Activated CD4-positive, alpha-beta T cell treated with anti-CD3 and anti-CD28 coated beads for 24 hours (primary cell): ENCODE measurements at places on chromosomes 3 and 15.

DNA sequence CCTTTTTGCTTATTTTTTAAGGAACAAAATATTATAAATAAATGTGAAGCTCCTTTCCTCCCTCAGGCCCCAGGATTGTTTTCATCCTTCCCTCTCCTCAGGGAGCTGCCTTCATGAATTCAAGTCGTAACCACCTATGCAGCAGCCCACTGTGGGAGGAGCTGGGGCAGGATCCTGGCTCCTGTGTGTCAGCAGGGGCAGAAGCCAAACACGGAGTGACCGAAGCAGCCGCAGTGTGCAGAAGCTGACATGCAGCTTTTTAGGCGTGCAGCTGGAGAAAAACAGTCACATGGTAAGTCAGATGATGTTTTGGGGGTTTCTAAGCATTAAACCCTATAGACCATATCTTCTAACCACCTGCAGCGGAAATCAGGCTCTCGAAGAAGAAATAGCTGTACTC, 231.3 kb downstream of the OCA2 start:
- DNase-seq: no peak

DNA sequence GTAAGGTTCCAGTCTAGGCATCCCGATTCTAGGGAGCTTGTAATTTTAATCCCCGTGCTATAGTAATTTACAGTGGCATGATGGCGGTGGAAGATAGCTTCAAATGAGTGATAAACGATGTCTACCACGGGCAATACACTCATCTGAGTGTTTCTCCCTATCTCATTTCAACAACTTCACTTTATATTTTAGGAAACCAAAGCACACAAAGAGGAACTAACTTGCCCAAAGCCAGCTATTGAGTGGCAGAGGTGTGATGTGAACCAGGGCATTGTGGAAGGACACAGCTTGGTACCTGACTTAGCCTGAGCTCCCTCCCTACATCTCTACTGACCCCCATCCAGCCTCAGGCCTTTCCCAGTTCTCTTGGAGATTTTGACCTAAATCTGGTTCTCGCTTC, 16.9 kb upstream of the FILIP1L start:
- DNase-seq: no peak

DNA sequence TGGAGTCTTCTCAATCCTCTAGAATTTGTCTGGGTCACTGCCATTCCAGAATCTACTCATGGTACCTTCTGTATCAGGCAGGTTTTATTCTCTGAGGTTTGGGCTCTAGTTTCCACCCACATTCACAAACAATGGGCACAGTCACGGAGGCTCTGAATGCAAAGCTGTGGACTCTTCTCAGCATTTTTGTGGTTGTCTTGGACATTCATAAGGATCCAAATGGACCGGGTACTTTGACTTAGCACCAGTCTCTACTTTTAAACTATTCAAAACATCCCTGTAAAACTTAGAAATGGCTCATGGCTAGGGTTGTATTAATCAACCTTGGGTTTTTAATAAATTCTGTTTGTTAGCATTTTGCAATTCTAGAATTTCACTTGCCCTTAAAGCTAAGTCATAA, 277.9 kb upstream of the THBS1 start:
- no peak for DNase-seq

- DNase-seq: no peak
Observed at GRCh38 chr3:179196098-179196497, 47.9 kb downstream of the PIK3CA start.

- DNase-seq: no peak
Observed at GRCh38 chr3:41525303-41526064, 326.2 kb downstream of the CTNNB1 start.

DNA sequence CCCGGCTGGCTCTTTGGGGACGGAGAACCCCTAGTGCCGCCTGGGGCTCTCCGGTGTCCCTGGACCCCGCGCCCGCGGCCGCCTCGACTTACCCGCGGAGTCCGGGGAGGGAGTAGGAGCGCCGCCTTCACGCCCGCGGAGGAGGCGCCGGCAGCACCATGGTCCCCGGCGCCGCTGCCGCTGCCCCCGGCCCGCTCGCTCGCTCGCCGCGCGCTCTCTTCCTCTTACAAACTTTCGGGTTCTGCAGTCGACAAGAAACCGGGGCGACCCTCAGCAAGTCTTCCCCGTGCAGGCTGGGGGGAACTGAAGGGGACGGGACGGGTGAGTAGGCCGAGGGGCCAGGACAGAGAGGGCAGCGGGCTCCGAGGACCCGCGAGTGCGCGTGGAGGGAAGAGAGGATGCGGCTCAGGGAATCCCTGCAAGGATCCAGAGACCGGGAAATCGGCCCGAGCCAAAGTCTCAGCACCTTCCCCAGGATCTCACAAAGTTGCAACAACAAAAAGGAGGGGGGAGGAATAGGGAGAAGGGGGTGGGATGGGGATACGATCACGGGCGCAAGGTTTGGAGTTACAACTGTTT, 2.0 kb downstream of the FOXP1 start:
- no peak for DNase-seq

DNA sequence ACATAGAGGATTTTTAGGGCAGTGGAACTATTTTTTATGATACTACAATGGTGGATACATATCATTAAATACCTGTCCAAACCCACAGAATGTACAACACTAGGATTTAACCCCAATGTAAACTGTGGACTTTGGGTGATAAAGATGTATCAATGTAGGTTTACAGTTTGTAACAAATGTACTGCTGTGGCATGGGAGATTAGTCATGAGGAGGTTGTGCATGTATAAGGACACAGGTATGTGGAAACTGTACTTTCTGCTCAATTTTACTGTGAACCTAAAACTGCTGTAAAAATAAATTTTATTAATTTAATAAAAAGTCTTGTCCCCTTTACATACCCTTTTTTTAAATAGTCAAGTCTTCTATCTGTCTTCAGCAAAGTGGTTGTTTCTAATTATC, 322.5 kb upstream of the EPHA3 start:
- DNase-seq: no peak

DNA sequence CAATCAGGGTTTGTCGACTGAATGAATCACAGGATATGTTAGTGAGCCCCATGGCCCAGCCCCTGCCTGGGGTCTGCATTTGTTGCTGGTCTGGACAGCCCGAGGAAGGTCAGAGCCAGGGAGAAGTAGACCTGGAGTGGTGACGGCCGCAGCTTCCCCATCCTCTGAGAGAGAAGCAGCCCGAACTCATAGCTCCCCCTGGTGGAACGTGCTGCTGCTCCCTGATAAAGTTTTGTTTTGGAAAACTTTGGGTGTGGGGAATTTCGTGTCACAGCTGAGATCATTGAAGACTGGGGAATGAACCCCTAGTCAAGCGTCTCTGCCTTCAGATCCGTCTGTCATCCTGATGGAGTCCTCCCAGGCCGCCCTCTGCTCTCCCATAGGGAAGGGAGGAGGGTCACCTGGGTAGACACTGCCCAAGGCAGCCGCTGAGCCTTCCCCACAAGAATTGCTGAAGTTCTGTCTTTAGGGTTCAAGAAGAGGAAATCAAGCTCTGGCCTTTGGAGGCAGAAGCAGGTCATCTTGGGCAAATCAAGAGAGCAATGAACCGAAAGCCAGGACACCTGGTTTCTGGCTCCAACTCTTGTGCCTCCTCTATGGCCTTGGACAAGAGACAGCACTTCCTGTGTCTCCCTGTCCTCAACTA, 60.5 kb downstream of the GLDN start:
- DNase-seq: no peak

DNA sequence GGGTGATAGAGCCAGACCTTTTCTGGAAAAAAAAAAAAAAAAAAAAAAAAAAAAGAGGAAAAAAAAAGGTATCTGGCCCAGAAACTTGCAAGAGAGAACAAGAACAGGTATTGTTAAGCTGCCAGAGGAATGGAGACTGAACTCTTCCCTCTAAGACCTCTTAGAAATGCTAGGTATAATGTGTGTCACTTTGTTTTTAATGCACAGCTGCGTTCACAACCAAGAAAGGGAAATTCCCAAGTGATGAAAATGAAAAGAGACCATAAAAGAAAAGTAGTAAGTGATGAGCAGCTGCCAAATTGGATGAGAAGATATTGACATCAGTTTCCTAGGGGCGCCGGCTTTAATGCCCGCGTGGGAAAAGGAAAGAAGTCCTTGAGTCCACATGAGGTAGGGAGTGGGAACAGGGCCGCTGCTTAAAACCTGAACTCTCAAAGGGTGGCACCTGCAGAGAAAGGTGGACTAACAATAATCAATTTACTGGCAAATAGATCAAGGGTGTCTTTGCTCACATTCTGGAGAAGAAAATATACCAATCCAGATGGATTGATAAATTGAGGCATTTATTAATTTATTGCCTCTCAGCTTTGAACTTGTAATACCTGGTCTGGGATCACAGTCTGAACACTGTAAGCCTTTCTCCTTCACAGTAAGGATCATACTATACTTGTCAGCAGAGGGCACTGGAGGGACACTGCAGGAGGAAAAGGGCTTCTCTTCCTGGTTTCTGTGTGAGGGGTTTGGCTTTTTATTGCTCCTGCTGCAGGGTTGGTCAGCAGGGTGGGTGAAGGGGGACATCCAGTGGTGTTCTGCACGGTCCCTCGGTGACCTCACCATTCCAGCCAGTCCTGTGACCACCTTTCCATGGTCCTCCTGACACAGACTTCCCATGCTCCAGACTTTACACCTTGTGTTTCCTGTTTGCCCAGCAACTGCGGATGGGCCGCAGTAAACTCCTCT, 131.6 kb downstream of the AQP9 start:
- DNase-seq: no peak

DNA sequence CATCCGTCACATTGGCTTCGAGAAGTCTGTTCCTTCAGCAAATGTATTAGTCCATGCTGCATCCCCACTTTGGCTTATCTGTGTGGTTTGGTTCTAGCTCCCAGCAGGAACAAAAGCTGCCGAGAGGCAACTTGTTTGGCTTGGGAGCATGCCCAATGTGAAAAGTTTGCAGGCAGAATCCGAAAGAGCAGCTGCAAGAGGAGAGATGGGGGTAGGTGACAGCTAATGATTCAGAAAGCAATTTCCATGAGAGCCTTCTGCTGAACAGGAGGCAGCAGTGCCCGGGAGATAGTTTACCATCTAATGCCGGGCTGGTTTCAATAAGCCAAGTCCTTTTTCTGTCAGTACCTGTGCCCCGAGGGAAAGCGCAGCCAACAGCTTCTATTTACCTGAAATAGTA, 60.2 kb downstream of the GRM7 start:
- no peak for DNase-seq

- no peak for DNase-seq
Observed at GRCh38 chr3:137852391-137852830, 88.3 kb downstream of the SOX14 start.

DNA sequence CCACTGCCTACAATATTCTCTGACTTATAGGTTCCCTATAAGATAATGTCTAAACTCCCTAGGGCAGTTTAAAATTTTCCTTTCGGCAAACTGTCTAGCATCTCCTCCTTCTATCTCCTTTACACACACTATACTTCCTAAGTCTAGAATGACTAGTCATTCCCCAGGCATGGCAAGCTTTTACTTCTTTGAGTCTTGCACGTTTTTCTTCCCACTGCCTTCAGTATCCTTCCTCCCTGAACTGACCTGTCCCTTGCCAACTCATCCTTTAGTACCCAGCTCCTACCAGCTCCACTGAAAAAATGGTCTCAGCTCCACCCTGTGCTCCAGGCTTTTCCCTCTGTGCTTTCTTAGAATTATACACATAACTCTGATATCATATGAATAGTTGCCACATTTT, 93.8 kb upstream of the KBTBD8 start:
- no peak for DNase-seq

GRCh38 chr3:95387242-95388021, 1324.6 kb downstream of the NSUN3 start:
- DNase-seq: no peak

GRCh38 chr15:26179906-26180305, 316.8 kb upstream of the ATP10A start:
- DNase-seq: no peak

DNA sequence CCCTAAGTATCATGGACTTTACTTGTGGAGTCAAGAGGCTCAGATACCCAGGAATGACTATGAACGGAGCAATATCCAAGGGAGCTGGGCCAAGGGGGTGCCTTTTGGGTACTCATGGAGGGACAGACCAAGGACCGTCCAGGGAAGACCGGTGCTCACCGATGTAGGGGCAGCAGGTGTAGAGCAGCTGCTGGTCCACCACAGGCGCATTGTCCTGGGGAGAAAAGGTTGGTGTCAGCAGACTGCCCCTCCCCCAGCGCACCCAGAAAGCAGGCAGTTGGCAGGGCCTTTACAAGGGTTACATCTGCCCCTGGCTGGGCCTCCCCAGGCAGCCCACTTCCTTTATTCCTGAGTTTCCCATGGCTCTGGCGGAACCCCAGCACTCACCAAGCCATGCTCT, 7.5 kb downstream of the CDAN1 start:
- DNase-seq: no peak

- DNase-seq: no peak
Observed at GRCh38 chr15:78329625-78330024, 10.5 kb upstream of the CRABP1 start.

GRCh38 chr3:153348457-153349107, 186.6 kb downstream of the RAP2B start:
- no peak for DNase-seq

- DNase-seq: no peak
Observed at GRCh38 chr3:15164340-15164739, 41.7 kb upstream of the CAPN7 start.

DNA sequence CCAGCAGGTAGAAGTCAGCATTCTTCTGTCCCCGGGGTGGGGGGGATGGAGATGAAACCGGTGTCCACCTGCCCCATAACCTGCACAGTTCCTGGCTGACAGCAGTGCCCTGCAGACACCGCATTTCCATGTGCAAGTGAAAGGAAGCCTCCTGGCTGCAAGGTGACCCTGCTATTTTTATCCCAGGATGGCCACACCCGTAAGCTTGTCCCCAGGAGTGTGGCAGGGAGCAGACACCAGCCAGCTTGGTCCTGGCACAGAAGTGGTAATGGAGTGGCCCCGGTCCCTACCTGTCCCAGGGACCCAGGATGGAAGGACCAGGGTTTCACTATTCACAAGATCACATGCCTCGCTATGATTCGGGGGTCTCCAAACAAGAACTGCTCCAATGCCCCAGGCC, 85.3 kb upstream of the RPL32 start:
- DNase-seq: no peak
